Dermis blood vessel endothelial cell (primary cell): ENCODE measurements at places on chromosomes 11 and 22. TPM values are rescaled to one million over a fixed set of nuclear protein-coding genes. Genes with fewer than 3 reads are reported as not detected.

The MMP13 gene
- total RNA-seq = not detected in 2 replicates

The TMPRSS6 gene
- not detected in 2 replicates for total RNA-seq

The SLC22A9 gene
- total RNA-seq = not detected in 2 replicates

The MAP6 gene
- total RNA-seq = 0.14 and 0.51 TPM in 2 replicates

- DNase-seq = no peak
Measured at GRCh38 chr11:115958089-115959000, 454.1 kb upstream of the CADM1 start.

- DNase-seq = peak; percentile 60
Measured at GRCh38 chr11:74731301-74732094, at the start of gene CHRDL2. Gene CHRDL2, minus strand, starts transcription at chr11:74731426. Its CDS starts 538 bp downstream, at chr11:74730888.

The SLC17A6 gene
- total RNA-seq = not detected in 2 replicates

The ARHGAP42 gene
- total RNA-seq = 6.0 and 13.4 TPM in 2 replicates
